ENCODE measurements at places on chromosomes 2 and 18. TPM values are rescaled to one million over a fixed set of nuclear protein-coding genes. Genes with fewer than 3 reads are reported as not detected.

The PLGLB2 gene
- not detected for total RNA-seq

The DRC1 gene
- not detected for total RNA-seq

The CHRNA1 gene
- total RNA-seq = not detected

The HOXD1 gene
- total RNA-seq = not detected

The SANBR gene
- total RNA-seq = 6.4 TPM

The SLC4A3 gene
- 0.05 TPM for total RNA-seq

The KLF7 gene
- total RNA-seq = 24.8 TPM

The DYNC1I2 gene
- 54.2 TPM for total RNA-seq

The OTOF gene
- total RNA-seq = 0.29 TPM

The OSBPL1A gene
- total RNA-seq = 0.27 TPM

The ABCG5 gene
- total RNA-seq = not detected

The TMEM200C gene
- not detected for total RNA-seq

GRCh38 chr2:72077702-72078169 lies 69.9 kb downstream of the CYP26B1 start:
- no peak for DNase-seq

- no peak for DNase-seq
Observed at GRCh38 chr2:223020971-223021675, 30.9 kb upstream of the KCNE4 start.

GRCh38 chr2:191349990-191350389 lies 104.8 kb downstream of the MYO1B start:
- no peak for DNase-seq

- peak; percentile 26 for DNase-seq
Observed at GRCh38 chr2:170361090-170361936, 183.4 kb downstream of the MYO3B start.

DNA sequence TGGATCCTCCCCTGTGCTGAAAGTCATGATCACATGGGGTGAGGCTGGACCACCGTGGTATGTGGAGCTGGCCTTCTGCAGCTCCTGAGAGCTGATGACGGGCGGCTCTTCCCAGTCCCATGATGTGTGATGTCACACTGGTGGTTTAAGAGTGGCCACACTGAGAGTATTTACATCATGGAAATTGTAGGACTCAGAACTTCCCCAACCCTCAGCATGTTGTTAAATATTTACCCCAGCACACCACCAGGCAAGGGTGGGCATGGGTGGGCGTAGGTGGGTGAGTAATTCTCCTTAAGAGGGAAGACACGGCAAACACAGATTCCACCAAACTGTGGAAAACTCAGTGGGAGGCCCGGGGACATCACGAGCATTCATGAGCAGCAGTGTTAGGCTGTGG lies 106.8 kb downstream of the ALPK2 start:
- DNase-seq = no peak

- DNase-seq = no peak
Observed at GRCh38 chr2:9824956-9825720, 18.1 kb upstream of the TAF1B start.

- no peak for DNase-seq
Observed at GRCh38 chr18:46333431-46334135, 229.4 kb downstream of the HAUS1 start.

DNA sequence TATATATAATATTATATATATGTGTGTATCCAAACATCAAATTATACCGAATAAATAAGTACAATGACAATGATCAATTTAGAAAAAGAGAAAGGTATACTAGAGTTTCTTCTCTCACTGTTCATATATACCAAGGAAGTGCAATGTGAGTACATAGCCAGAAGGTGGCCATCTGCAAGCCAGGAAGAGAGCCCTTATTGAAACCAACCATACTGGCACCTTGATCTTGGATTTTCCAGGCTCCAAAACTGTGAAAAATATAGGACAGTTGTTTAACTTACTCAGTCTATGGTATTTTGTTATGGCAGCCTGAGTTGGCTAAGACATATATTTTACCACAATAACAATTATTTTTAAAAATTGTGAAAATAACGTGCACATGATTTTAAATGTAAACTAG lies 1490.2 kb upstream of the SLC39A10 start:
- DNase-seq = no peak

- no peak for DNase-seq
Observed at GRCh38 chr18:12593866-12594265, 64.0 kb downstream of the SPIRE1 start.

GRCh38 chr18:55416791-55417190 lies 171.2 kb downstream of the TCF4 start:
- DNase-seq = no peak

DNA sequence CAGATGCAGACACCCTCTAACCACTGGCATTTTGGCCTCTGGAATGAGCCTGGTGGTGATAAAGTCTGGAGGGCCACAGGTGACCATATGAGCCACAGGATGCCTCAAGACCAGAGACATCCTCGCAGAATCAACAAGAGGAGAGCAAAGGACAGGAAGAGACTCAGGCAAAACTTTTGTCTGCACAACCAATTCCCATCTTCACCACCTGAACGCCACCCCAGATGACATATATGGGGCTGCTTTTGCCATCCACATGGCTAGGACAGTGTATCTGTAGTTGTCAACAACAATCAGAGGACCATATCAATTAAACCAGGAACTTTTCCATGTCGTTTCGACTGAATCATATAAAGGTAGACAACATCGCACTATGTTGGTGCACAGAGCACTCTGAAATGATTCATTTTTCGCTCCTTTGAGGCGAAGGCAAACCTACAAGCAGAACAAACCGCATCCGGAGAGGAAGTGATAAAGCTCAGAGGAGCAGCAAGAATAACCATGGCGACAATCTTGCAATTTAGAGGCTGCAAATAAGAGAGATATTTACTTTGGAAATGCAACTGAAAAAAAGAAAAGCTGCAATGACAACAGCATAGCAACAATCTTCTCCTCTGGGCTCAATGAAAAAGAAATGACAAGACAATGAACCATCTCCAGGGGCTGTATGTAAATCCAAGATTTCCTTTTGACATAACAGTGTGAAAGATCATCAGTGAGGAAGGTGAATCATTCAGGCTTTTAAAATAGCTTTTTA lies 204.5 kb downstream of the ARL4C start:
- DNase-seq = peak; percentile 80

GRCh38 chr18:78857314-78858150 lies 122.1 kb upstream of the SALL3 start:
- no peak for DNase-seq

DNA sequence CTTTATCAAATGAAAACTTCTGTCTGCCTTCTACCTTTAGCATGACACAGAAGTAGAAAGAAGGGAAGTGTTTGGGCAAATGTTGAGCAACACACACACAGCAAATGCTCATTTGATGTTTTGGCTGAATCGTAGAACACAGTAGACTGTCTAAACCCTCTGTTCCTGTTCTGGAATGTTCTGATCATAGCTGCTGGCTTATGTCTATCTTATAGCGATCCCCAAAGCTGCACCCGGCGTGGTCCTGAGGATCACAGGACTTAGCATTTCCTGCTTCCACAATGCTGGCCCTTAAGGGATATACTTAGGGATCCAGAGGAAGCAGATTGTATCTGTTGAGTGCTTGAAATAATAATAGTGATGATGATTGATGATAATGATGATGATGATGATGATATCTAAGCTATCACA lies 15.2 kb downstream of the GNLY start:
- DNase-seq = no peak

GRCh38 chr2:222939208-222939856 lies 78.5 kb downstream of the ACSL3 start:
- DNase-seq = peak; percentile 45

GRCh38 chr2:158841850-158842249 lies 46.7 kb downstream of the DAPL1 start:
- DNase-seq = no peak

DNA sequence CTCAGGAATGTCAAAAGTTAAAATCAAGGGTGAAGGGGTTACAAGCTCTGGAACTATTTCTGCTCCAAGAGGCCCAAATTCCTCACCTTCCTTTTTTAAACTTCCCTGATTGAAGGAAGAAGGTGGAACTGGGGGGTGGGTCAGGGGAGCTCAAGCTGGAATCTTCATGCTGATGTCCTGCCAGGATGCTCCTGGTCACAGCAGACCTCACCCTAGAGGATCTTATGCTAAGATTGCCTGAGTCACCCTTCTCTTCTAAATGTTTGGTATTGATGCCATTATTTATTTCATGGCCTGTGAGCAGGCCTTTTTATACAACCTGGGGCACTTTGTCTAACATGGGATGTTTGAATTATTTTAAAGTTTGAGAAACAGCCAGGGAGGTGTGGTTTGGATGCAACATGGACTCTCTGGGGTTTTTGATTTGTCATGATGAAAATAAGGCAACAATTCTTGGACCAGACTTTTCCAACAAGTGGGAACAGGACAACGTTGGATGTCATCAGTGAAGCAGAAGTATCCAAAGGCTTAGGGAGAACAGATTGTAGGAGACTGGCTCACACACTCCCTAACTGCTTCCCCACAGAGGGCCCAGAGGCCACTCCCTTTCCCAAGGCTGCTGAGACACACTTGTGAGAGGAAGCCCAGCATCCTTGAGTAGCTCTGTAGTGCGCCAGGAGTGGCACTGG lies 420.2 kb upstream of the MEX3C start:
- no peak for DNase-seq

DNA sequence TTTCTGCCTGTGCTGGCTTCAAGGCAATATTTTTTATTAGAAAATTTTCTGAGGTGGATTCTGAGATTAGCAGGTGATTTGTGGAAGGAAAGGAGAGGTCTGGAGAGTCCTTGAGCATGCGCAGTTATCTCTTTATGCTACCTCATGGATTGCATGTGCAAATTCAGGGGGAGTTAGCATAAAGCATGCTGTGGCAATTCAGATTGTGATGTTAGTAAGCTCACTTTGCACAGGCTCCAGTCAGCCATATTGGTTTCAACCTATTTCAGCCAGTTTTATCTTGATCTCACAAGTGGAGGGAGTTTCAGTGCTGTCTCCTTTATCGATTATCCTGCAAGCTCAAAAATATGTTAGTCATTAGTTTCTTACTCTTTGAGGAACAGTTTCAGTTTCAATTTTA lies 2012.3 kb upstream of the PIK3C3 start:
- no peak for DNase-seq

GRCh38 chr2:9756692-9757250 lies 86.5 kb upstream of the TAF1B start:
- DNase-seq = no peak

DNA sequence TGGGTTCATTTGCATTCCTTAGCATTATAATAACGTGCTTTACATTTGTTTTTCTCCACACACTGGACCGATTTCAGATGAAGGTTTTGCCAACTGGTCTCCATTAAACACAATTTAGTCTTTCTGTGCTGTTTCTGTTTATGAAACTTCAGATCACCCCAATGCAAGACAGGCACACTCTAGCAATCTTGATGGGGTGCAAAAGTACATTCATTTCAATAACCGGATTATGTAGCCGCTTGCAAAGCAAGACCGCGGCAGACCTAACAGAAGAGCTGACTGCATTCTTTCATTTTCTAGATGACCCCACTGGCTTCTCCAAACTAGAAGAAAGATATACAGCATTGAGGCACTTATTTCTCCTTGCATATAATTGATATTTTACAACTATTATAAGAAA lies 301.5 kb downstream of the PIEZO2 start:
- DNase-seq = no peak

GRCh38 chr2:164824872-164825271 lies 16.8 kb downstream of the COBLL1 start:
- DNase-seq = no peak

- no peak for DNase-seq
Observed at GRCh38 chr2:100783987-100784386, 36.0 kb upstream of the NPAS2 start.

- DNase-seq = no peak
Observed at GRCh38 chr2:46144133-46144800, 152.9 kb upstream of the EPAS1 start.

Measured in GM12878 (cell line).